ENCODE measurements at places on chromosomes 13 and 19.

GRCh38 chr13:35512271-35512920 is 35.9 kb upstream of the MAB21L1 start:
- DNase-seq: no peak

GRCh38 chr13:20779405-20779804 is 5.6 kb upstream of the EEF1AKMT1 start:
- no peak for DNase-seq

GRCh38 chr13:19606152-19606551 is 27.3 kb upstream of the MPHOSPH8 start:
- no peak for DNase-seq

GRCh38 chr13:29161676-29162075 is 341.5 kb downstream of the MTUS2 start:
- no peak for DNase-seq

- DNase-seq: no peak
Observed at GRCh38 chr13:33194820-33195692, 90.5 kb downstream of the STARD13 start.

- no peak for DNase-seq
Observed at GRCh38 chr19:14475251-14476073, at the start of gene PTGER1. Gene PTGER1 (minus strand): TSS chr19:14475354. CDS start chr19:14474320, 1,034 bp downstream.

- DNase-seq: no peak
Observed at GRCh38 chr19:1122972-1123363, 19.2 kb downstream of the GPX4 start.

GRCh38 chr13:51623473-51623872 is 39.2 kb downstream of the WDFY2 start:
- no peak for DNase-seq

DNA sequence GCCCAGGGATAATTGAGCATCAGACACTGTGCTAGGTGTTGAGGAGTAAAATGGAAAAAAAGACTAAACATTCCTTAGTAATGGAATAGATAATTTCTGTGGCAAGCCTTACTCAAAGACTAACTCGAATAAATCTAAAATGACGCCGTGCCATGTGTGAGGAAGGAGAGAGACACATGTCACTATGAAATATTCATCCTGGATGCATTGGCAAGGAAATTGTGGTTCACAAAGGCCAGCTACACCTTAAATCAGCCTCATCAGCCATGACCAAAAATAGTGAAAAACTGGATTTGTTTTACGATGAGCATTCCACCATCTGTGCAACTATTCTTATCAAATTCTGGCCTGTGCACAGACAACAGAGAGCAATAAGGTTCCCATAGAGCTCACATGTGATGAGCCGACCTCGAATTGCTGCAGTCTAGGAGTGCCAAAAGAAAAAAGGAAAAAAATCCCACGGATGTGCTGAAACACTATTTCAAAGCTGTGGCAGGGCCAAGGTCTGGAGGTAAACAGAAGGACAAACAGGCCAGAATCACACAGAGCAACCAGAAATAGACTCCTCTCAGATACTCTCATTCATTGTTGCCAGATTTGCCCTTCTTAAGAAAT is 505.7 kb downstream of the EFNB2 start:
- no peak for DNase-seq

- DNase-seq: no peak
Observed at GRCh38 chr13:44619651-44620050, 43.5 kb upstream of the TSC22D1 start.

DNA sequence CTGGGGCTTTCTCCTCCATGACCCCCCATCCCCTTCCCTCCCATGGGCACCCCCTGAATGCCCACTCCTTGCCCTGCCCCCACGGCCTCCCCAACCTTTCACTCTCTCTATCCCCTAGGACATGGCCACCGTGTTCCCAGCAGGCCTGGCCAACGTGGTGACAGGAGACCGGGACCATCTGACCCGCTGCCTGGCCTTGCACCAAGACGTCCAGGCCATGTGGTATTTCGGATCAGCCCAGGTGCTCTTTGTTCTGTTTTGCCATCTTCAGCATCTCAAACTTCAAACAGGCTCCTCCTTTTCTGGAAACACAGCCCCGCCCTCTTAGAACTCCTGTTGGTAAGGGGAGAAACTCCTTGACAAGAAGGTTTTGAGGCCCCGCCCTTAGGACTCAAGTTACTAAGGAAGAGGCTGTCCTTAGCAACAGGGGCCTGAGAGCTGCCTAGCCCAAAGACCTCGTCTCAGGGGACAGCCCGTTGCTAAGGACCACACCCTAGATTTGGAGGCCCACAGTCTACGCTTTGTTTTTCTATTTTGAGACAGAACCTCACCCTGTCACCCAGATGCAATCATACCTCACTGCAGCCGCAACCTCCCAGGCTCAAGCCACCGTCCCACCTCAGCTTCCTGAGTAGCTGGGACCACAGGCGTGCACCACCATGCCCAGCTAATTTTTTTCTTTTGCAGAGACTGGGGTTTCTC is 5.1 kb upstream of the FLT3LG start:
- DNase-seq: no peak

GRCh38 chr13:23848019-23848418 is 41.2 kb downstream of the MIPEP start:
- no peak for DNase-seq

GRCh38 chr19:21210037-21210621 is 68.3 kb downstream of the ZNF431 start:
- no peak for DNase-seq

- DNase-seq: no peak
Observed at GRCh38 chr19:38944981-38945506, 14.3 kb downstream of the MRPS12 start.

- DNase-seq: peak; percentile 71
Observed at GRCh38 chr19:2328401-2329148, at the start of the genes LSM7 and SPPL2B. Gene LSM7 (minus strand): TSS chr19:2328586. CDS start chr19:2328566, 20 bp downstream. Gene SPPL2B (plus strand): TSS chr19:2328684. CDS start chr19:2328710, 26 bp downstream.

GRCh38 chr13:79867254-79867653 is 386.3 kb downstream of the NDFIP2 start:
- DNase-seq: no peak

GRCh38 chr19:55487924-55488687 is at the start of gene SSC5D:
Gene SSC5D (plus strand): TSS chr19:55488436. CDS start chr19:55488590, 154 bp downstream.
- DNase-seq: no peak

DNA sequence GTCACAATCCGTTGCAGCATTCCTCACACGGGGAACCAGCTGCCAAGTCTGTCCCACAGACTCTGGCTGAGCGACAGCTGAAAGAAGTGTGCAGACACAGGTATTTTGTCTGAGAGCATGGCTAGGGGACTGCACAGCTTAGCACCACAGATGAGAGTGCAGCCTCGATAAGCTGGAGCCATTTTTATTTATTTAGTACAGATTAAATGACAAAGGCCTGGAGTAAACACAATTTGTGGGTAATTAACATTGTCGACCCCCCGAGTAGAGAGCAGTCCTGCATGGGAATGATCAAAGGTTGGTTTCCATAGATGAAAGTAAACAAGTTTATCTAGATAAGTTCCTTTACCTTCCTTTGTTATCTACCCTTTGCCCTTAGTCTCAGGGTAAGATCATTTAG is 836.2 kb downstream of the DACH1 start:
- DNase-seq: no peak

DNA sequence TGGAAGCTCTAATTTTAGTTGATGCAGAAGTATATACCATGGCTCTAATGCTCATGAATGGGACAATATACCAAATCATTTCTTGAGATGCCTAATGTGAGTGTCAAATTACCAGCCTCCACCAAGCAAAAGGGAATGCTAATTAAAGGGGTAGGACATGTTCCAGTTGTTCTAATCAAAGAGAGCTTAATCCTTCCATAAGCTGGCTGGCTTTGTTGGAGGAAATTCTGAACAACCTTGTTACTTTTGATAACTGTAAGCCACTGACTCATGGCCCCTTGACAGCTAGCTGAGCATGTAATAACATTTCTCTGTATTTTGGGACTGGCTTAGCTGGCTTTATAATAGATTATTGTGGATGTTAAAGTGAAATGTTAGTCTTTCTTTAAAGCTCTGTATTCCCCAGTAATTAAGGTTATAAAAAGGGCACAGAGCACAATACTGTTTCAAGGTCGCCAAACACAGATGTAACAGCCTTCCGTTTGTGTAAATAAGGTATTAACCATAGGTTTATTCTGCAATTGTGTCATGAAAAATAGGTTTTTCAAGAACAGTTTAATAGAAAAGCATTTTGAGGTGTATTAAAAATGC is 1194.0 kb downstream of the PCDH9 start:
- no peak for DNase-seq

DNA sequence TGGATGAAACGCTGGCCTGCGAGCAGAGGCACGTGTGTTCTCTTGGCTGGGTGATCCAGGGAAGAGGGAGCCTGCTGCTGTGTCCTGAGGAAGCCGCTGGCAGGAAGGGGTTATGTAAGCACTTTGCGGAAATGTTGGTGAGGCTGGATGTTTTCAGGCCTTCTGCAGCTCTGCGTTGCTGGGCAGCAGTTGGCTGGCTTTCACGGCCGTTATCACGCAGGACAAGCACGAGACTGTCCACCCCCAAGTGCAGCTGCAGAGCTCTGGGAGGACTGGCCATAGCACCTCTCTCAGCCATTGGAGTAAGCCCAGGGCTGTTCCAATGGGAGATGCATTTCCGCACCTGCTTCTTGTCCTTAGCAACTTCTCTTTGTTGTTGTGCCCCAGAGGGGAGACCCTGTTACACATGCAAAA is 146.9 kb upstream of the SOX21 start:
- DNase-seq: peak; percentile 48

GRCh38 chr19:39759457-39760184 is 19.0 kb upstream of the LEUTX start:
- DNase-seq: no peak

DNA sequence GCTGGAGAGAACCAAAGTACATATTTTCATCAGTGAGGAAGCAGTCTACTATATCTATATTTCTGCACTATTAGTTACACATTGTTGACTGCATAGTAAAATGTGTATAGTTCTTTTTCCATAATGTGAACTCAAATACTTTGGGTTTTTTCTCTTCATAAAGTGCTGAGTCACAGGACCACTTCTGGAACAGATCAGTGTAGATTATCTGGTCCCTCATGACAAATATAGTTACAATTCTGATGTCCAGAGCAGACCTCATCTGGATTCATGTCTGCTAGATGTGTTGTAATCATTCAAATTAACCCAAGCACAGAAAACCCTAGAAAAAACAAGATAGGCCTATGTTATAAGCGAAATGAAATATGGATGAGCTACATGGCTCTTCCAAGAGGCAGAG is 171.4 kb downstream of the SUCLA2 start:
- DNase-seq: no peak

- DNase-seq: peak; percentile 3
Observed at GRCh38 chr13:20492641-20493040, 33.0 kb downstream of the CRYL1 start.

GRCh38 chr13:74794147-74794546 is 659.9 kb upstream of the KLF12 start:
- no peak for DNase-seq

- no peak for DNase-seq
Observed at GRCh38 chr13:35857769-35858168, 273.4 kb downstream of the DCLK1 start.

DNA sequence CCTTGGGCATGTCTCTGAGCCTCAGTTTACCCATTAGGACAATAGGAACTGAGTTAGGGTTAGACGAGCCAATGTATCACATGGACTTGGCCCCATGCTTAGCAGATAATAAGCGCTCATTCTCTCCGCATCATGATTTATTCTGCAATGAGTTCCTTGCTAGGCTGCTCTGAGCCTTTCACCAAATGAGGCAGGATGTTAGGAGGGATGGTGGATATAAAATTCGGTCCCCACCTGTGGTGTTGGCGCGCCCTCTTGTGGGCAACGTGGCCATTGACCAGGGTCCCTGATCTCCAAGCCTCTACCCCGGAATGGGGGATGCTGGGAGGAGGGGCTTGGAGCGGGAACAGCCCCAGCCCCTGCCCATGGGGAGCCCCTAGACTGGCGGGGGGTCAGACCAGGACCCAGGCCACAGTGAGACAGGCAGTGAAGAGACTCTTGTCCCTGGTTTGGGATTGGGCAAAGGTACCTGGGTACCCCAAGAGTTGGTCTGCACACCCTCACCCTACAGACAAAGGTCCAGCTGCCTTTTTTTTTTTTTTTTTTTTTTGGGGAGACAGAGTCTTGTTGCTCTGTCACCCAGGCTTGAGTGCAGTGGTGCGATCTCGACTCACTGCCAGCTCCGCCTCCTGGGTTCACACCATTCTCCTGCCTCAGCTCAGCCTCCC is 43.9 kb downstream of the CERS4 start:
- DNase-seq: peak; percentile 49

DNA sequence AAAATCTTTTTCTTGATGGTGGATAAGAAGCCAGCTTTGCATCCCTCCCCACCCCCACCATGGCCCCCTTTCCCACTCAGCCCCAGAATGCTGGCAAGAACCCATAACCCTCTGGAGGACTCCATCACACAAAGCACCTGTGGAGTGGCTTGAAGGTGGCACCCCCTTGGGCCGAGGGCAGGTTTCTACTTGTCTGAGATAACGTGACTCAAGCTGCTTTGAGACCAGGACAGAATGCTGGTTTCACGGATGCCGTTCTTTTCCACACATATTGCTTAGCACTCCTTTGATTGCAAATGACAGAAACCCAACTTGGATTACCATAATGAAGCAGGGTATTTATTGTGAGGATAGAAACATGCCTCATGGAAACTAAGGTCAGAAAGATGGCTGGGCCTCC is 82.2 kb downstream of the LACC1 start:
- no peak for DNase-seq

DNA sequence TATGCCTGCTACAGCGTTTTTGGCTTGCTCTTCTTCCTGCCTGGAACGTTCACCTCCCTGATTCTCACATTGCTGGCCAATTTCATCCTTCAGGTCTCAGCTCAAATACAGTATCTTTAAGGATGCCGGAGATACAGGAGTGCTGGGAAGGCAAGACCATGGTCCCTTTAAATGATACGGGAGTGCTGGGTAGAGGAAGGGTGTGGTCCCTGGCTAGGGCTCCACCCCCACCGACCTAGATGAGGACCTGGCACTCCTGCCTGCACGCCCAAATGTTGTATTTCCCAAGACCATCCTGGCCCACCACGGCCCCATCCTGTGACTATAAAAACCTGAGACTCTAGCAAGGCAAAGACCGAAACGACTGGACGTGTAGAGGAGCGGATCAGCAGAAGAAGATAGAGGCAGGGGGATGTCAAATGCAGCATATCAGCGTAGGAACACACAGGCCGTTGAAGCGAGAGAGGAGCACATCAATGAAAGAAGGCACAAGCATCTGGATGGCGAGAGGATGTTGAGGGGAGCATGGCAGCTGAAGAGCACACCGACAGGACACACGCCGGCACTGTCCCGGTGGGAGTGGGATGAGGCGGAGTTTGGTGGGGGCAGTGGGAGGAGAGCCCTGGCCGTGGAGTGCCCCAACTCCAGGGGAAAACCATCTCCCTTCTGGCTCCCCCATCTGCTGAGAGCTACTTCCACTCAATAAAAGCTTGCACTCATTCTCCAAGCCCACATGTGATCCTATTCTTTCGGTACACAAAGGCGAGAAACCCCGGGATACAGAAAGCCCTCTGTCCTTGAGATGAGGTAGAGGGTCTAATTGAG is 74.0 kb downstream of the PCDH9 start:
- DNase-seq: no peak
